CD4-positive, alpha-beta T cell treated with Interleukin-17A for 1 hour (primary cell): ENCODE measurements at places on chromosomes 5 and 9.

DNA sequence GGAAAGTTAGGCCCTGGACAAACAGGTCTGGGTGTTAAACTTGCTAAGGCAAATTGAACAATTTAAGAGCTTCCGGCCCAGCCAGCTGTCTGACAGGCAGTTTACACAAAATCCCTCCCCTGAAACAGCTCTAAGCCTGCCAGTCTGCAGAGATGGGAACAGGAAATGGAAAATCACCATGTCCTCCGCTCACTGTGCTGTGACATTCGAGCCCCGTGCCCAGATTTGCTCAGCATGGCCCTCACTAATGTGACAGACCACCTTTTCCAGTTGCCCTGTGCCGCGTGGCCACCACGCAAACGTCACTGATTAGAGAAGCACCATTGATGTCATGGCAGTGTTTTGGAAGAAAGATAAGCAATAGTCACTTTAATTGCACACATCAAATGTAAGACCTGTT lies 41.0 kb downstream of the CCNJL start:
- no peak for DNase-seq

DNA sequence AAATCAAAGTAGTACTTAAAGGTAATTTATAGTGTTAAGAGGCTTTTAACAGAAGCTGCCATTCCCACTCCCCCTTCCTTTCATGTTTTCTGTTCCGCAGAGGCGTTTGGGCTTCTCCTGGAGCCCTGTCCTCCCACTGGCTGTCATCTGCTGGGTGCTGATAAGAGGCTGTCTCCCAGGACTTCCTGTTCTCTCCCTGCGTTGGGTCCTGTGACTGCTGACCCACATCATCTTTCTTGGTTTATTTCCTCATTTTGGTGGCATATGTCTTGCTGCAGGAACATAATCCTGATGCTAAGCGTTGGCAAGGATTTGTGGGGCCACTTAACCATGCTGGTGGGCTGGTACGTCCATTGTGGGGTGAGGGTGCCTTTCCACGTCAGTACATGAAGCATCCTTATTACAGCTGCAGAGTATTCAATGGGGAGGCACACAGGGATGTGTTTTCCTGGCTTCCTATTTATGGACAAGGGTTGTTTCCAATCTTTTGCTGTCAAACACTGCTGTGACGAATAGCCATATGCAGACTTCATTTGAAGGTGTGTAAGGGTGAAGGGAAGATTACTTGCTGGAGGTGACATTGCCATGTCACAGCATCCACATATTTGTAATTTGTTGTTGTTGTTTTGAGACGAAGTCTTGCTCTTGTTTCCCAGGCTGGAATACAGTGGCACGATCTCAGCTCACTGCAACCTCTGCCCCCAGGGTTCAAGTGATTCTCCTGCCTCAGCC lies 22.3 kb upstream of the RNF130 start:
- DNase-seq: peak; percentile 13

GRCh38 chr5:133947431-133947841 lies 21.0 kb downstream of the C5orf15 start:
- DNase-seq: no peak

GRCh38 chr9:115444959-115445358 lies 327.0 kb upstream of the TNC start:
- DNase-seq: no peak

DNA sequence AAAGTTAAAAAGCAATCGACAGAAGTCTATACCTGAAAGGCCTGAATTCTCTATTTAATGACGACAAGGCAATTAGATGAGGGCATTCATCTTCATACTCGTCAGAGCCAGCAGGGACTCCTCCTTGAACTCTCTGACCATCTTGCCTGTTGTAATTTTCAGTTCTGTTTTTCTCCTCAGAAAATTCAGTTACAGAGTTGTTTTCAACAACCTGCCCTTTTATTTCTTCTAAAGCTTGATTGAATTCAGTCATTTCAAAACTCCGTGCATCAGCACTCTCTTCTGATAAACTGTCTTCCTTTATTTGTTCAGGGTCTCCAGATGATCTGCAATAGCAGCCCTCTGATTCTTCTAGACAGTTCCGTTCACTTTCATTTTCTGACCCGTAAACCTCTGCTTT lies 15.6 kb downstream of the RIOK2 start:
- DNase-seq: no peak

- DNase-seq: no peak
Observed at GRCh38 chr9:79053598-79053997, 518.2 kb upstream of the TLE4 start.

- no peak for DNase-seq
Observed at GRCh38 chr5:71960195-71960594, 147.1 kb upstream of the MAP1B start.

DNA sequence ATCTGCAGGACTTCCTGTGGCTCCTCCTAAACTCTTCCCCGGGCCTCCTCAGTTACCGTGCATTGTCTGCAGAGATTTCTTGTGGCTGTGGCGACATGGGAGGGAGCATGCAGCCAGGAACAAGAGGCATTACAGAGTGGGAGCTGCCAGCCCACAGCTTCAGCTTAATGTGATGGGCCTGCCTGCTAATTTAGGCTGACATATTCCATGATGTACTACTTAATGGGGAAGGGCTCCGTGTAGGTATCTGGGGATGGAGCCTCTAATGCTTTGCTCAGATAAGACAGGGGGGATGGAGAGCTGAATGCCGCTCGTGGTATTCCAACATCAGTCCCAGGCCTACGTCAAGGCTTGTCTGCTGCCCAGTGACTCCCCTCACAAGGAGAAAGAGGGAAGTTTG lies 137.6 kb upstream of the GPR151 start:
- DNase-seq: no peak

DNA sequence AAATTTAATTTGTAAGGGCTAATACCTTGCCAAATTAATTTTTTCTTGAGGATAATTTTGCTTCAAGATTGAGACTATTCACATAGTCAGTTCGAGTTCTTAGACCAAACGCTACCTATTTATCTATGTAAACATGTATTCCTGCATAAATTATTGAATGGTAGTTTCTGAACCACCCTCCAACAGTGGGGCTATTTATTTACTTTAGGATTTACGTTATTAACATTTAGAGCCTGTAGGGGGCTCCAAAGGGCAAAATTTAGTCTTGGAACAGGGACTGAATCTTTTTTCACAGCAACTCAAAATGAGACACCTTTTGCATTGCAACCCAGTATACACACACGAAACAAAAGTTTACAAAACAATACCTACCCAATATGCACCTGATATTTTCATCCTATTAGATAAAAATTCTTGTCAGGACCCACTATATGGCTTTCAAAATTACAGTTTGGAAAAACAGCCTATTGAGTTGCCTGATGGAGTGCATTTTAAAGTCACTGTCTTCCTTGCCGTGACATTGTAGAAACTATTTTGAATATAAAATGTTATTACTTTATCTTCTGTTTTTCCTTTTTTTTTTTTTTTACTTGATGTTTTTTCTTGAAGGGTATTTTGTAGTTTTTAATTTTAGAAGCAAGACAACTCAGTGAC lies 47.1 kb upstream of the POU4F3 start:
- DNase-seq: peak; percentile 48

DNA sequence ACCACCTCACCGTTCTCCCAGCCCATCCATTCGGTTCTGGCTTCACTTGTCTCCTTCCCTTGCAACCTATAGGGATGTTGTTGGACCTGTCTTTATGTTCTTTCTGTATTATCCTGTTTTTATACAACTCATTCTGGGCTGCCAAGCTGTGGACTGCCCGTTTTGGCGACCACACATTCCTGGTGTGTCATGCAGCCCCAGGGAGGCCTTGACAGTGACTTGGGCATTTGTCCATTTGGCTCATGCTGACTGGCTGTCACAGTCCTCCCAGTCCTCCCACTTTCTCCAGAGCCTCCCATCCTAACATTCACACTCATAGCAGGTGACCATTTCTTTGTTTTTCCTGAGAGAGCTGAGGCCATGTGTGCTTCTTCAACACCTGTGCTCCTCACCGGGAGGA lies 136.4 kb downstream of the SLF1 start:
- no peak for DNase-seq

- no peak for DNase-seq
Observed at GRCh38 chr5:133602835-133603380, 9.4 kb downstream of the FSTL4 start.

DNA sequence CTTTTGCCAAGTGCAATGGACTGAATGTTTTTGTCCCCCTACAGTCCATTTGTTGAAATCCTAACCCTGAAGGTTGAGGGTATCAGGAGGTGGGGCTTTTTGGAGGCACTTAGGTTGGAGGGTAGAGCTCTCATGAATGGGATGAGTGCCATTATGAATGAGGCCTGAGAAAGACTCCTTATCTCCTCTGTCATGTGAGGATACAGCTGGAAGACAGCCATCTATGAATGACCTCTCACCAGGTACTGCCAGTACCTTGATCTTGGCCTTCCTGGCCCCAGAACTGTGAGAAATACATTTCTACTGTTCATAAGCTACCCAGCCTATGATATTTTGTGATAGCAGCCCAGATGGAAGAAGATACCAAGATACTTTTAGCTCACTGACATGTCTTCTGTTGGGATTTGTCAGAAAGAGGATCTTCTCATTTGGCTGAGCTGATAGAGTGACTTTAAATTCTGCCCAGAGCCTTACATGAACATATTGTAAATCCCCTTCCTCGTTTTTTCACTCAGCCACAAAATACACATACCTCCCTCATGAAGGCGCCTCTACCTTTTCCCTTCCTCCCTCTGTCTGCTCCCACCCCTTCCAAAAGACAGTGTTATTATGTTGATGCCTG lies 256.4 kb downstream of the PDZD2 start:
- no peak for DNase-seq

DNA sequence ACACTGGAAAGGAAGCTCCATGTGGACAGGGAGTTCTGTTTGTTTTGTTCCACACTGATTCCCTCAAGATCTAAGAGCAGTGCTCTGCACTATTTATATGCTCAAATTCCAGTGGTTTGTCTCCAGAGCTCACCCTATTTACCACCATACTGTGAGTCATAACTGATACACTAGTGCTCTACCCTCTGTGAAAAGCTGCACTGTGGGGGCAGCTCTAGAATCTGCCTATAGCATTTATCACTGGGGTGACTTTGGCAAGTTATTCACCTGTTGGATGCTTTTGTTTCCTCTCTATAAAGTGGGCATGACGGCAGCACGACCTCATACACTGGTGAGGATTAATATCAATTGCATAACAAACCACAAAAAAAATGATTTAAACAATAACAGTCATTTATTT lies 307.8 kb downstream of the NR2F1-AS1 start:
- DNase-seq: no peak

DNA sequence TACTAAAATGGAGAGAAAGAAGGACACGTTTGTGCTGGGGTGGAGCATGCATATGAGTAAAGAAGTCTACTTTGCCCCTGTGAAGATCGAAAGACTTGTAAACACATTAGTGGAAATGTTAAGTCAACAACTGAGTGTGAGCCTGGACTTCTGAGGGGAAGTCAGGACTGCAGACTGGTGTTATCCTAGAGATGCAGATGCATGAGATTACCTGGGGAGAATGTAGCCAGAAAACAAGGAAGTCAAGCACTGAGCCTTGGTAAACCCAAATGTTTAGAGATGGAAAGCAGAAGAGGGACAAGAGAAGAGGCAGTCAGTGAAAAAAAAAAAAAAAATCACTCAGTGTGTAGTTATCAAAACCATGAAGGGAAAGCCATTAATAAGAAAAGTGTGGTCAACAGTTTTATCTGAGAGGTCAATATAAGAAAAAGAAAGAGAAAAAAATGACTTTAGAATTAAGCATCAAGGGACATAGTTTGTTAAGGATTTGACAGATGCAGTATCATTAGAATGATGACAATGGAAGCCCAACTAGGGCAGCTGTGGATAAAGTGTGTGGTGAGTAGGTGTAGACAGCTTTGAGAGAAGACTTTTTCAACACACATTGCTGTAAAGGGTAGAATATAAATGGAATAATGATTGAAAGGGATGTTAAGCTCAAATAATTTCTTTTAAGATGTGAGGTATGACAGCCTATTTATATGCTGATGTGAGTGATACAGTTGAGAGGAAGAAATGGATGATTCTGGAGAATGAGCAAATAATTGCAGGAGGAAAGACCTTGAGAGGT lies 22.2 kb downstream of the JAKMIP2 start:
- no peak for DNase-seq

DNA sequence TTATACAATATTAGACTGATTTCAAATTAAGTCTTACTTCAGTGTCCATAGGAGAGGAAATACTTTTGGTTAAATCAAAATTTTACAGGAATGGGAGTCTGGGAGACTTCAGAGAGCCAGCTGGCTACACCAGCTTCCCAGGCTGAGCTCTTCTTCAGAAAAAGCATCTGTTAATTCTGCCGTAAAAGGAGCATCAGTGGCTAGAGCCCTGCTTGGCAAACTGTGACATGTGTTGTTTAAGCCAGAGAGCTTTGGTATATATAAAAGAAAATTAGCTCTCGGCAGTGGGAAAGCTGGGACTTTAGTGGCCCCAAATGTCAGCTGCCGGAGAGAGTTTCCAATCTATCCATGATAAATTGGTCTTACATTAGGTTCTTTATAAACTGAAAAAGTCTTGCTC lies 378.8 kb upstream of the TUSC1 start:
- DNase-seq: no peak

GRCh38 chr9:96688187-96688586 lies 33.1 kb upstream of the PRXL2C start:
- no peak for DNase-seq

DNA sequence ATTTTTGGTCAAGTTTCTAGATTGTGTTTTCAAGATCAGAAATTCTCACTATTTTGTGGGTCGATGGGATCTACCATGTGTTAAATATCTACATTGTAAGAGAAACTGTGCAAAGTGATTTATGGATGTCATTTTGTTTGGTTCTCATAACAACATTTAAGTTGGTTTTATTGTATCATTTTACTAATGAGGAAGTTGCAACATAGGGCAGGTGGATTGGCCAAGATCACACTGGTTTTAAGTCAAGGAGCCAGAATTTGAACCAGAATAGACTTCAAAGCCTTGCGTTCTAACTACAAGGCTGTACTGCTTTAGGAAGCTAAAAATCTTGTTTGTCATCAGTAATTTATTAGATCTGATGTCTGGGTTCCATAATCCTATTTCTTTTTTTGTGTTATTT lies 23.4 kb downstream of the SH3TC2 start:
- DNase-seq: no peak

- no peak for DNase-seq
Observed at GRCh38 chr9:114031948-114032840, 45.9 kb downstream of the AMBP start.

DNA sequence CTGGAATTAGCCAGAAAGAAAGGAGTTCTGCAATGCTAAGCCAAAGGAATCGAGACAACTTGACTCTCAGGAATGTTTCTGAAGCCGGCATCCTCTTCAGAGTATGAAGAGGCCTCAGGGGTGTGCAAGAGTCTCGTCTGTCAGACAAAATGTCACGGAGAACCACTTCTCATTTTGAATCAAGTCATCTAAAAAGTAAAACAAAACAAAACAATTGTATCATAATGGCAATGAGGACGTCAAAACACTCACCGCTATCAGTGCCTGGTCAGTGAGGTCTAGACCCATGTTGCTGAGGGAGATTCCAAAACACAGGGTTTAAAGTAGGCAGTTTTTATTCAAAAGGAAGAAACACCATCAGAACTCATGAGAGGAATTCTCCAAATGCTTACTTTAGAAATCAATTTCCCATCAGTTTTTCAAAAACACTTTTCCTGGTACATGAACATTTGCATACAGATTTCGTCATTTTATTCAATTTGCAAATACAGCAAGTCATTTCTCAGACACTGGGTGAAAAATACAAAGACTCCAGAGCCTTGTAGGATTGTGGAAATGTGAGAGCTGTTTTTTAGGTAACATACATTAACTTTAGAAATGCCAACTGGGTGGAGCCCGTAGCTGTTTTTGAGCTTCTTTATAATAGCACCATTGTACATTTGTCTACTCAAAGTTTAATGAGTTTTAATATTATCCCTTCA lies 89.5 kb upstream of the MAP3K1 start:
- DNase-seq: no peak

- DNase-seq: no peak
Observed at GRCh38 chr5:107871023-107871422, 200.3 kb upstream of the EFNA5 start.

GRCh38 chr9:100100146-100100667 lies 1.2 kb downstream of the INVS start:
- DNase-seq: no peak
